ENCODE measurements at places on chromosomes 6 and 20. TPM values are rescaled to one million over a fixed set of nuclear protein-coding genes. Genes with fewer than 3 reads are reported as not detected.

- no peaks in the 10 kb centered on the region for H3K27me3 ChIP-seq
- no peaks in the 10 kb centered on the region for H3K36me3 ChIP-seq
- H3K4me1 ChIP-seq: no peaks in the 10 kb centered on the region
Measured at GRCh38 chr6:74182992-74183391, 487.0 kb downstream of the CD109 start.

DNA sequence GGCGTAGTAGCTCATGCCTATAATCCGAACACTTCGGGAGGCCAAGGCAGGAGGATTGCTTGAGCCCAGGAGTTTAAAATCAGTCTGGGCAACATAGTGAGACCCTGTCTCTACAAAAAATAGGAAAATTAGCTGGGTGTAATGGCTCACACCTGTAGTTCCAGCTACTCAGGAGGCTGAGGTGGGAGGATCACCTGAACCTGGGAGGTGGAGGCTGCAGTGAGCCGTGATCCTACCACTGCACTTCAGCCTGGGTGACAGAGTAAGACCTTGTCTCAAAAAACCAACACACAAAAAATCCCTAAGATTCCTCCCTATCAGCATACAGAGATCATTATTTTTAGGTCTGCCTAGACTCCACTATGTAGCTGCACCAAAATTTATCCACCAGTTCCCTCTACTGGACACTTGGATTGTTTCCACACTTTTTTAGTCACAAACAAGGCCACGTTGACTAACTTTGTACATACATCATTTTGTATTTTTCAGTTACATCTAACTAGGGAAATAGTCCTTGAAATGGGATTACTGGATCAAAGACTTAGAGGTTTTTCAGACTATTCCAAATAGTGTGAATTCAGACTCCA is 3.6 kb upstream of the PHF1 start:
- H3K36me3 ChIP-seq: peaks cover 1% of the 10 kb centered on the region
- no peak overlapping the region for H3K4me3 ChIP-seq
- H3K27me3 ChIP-seq: no peaks in the 10 kb centered on the region
- no peak overlapping the region for H3K27ac ChIP-seq
- H3K4me1 ChIP-seq: peaks cover 9% of the 10 kb centered on the region

- no peaks in the 10 kb centered on the region for H3K27me3 ChIP-seq
- H3K4me3 ChIP-seq: no peak overlapping the region
- peaks cover 27% of the 10 kb centered on the region for H3K4me1 ChIP-seq
- H3K27ac ChIP-seq: peak overlapping the region; percentile 58
Measured at GRCh38 chr6:2980465-2980855, 9.1 kb upstream of the SERPINB6 start.

DNA sequence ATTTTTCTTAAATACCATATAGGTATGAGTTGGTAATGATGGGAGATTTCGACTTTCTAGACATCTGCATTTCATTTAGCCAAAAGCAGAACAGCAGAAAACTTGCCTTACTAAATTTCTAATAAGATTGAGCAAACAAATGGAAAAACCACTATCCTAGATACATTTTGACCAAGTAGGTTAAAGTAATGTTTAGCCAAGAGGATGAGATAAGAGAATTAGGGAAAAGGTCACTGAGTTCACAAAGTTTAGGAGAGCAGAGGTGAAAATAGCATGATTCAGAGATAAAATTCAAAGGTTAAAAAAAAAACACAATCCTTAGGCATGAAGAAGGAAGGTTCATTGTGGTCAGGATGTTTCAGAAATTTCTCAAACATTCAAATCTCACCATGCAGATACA is 450.3 kb downstream of the CD83 start:
- no peaks in the 10 kb centered on the region for H3K27me3 ChIP-seq
- H3K27ac ChIP-seq: no peak overlapping the region
- no peaks in the 10 kb centered on the region for H3K4me1 ChIP-seq
- H3K36me3 ChIP-seq: no peaks in the 10 kb centered on the region
- no peak overlapping the region for H3K4me3 ChIP-seq
- DNase-seq: no peak

- no peak overlapping the region for H3K27ac ChIP-seq
- H3K4me1 ChIP-seq: no peaks in the 10 kb centered on the region
- H3K36me3 ChIP-seq: no peaks in the 10 kb centered on the region
- DNase-seq: no peak
- no peaks in the 10 kb centered on the region for H3K27me3 ChIP-seq
Measured at GRCh38 chr6:163308629-163309440, 105.7 kb upstream of the QKI start.

GRCh38 chr20:38121741-38122140 is 43.3 kb downstream of the TGM2 start:
- no peak overlapping the region for H3K27ac ChIP-seq
- H3K4me1 ChIP-seq: peaks cover 29% of the 10 kb centered on the region
- no peak for DNase-seq
- no peaks in the 10 kb centered on the region for H3K36me3 ChIP-seq
- no peak overlapping the region for H3K4me3 ChIP-seq

- peak; percentile 76 for DNase-seq
- no peak overlapping the region for H3K27ac ChIP-seq
- no peaks in the 10 kb centered on the region for H3K4me1 ChIP-seq
- H3K4me3 ChIP-seq: no peak overlapping the region
- H3K27me3 ChIP-seq: no peaks in the 10 kb centered on the region
- no peaks in the 10 kb centered on the region for H3K36me3 ChIP-seq
Measured at GRCh38 chr6:168193816-168194721, 115.1 kb upstream of the FRMD1 start.

- H3K4me3 ChIP-seq: no peak overlapping the region
- DNase-seq: no peak
- H3K36me3 ChIP-seq: no peaks in the 10 kb centered on the region
- H3K27me3 ChIP-seq: no peaks in the 10 kb centered on the region
Measured at GRCh38 chr20:22383156-22383555, 201.2 kb downstream of the FOXA2 start.

- DNase-seq: no peak
- H3K4me3 ChIP-seq: no peak overlapping the region
- no peaks in the 10 kb centered on the region for H3K36me3 ChIP-seq
- H3K4me1 ChIP-seq: no peaks in the 10 kb centered on the region
- no peaks in the 10 kb centered on the region for H3K27me3 ChIP-seq
Measured at GRCh38 chr6:129207832-129208231, 324.9 kb downstream of the LAMA2 start.

- no peaks in the 10 kb centered on the region for H3K27me3 ChIP-seq
- no peak overlapping the region for H3K4me3 ChIP-seq
- H3K4me1 ChIP-seq: no peaks in the 10 kb centered on the region
- H3K36me3 ChIP-seq: no peaks in the 10 kb centered on the region
- no peak for DNase-seq
Measured at GRCh38 chr20:60408435-60408834, 450.2 kb downstream of the CDH26 start.

- H3K27me3 ChIP-seq: no peaks in the 10 kb centered on the region
- DNase-seq: no peak
- no peak overlapping the region for H3K4me3 ChIP-seq
- H3K4me1 ChIP-seq: no peaks in the 10 kb centered on the region
- H3K27ac ChIP-seq: no peak overlapping the region
- H3K36me3 ChIP-seq: no peaks in the 10 kb centered on the region
Measured at GRCh38 chr6:86192123-86192522, 549.4 kb upstream of the SYNCRIP start.

- peaks cover 62% of the 10 kb centered on the region for H3K4me1 ChIP-seq
- H3K27me3 ChIP-seq: no peaks in the 10 kb centered on the region
- no peaks in the 10 kb centered on the region for H3K36me3 ChIP-seq
- peak overlapping the region; percentile 94 for H3K27ac ChIP-seq
Measured at GRCh38 chr20:36463212-36464061, 77.9 kb upstream of the MYL9 start.

GRCh38 chr6:138410048-138410735 is 6.2 kb downstream of the HEBP2 start:
- H3K27me3 ChIP-seq: no peaks in the 10 kb centered on the region
- H3K4me1 ChIP-seq: peaks cover 8% of the 10 kb centered on the region
- H3K36me3 ChIP-seq: peaks cover 49% of the 10 kb centered on the region
- peak; percentile 64 for DNase-seq

GRCh38 chr20:33013701-33014326 is 6.3 kb downstream of the BPIFB2 start:
- H3K4me1 ChIP-seq: peaks cover 2% of the 10 kb centered on the region
- H3K27me3 ChIP-seq: no peaks in the 10 kb centered on the region
- H3K4me3 ChIP-seq: no peak overlapping the region
- no peak overlapping the region for H3K27ac ChIP-seq

GRCh38 chr6:14273191-14273590 is 155.6 kb downstream of the CD83 start:
- peaks cover 24% of the 10 kb centered on the region for H3K4me1 ChIP-seq
- H3K36me3 ChIP-seq: no peaks in the 10 kb centered on the region
- H3K27ac ChIP-seq: no peak overlapping the region

LRP11 gene
- 36.8 TPM for total RNA-seq

DEFB124 gene
- not detected for total RNA-seq

AIF1 gene
- total RNA-seq: 81.3 TPM

FHL5 gene
- 16.0 TPM for total RNA-seq

CST3 gene
- 1,074 TPM for total RNA-seq

GSTA3 gene
- total RNA-seq: 0.49 TPM

Measured in upper lobe of left lung (tissue), 6 donors.